Heart left ventricle (tissue), 16 donors: ENCODE measurements at places on chromosomes 2 and 18.
A peak's percentile ranks its signal among the peaks of the same experiment; 100 is the strongest.

DNA sequence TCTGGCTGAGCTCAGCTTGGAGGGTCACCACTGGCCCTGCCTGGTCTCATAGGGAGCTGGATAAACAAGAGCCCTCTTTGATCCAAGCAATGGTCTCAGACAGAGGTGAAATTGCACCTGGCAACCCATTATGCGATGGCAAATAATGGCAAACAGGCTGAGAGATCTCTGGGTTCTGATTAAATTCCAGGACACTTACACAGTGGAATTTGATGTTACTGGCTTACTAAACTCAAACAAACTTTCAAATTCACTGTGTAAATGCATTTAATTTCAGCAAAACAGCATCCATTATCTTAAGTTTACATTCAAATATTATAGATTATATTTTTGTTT lies 19.5 kb upstream of the STAT4 start:
- DNase-seq: no peak

GRCh38 chr2:96091711-96092572 lies 24.4 kb downstream of the ADRA2B start:
- peak; percentile 22 for DNase-seq

GRCh38 chr2:16739778-16740581 lies 74.3 kb upstream of the CYRIA start:
- DNase-seq: no peak

DNA sequence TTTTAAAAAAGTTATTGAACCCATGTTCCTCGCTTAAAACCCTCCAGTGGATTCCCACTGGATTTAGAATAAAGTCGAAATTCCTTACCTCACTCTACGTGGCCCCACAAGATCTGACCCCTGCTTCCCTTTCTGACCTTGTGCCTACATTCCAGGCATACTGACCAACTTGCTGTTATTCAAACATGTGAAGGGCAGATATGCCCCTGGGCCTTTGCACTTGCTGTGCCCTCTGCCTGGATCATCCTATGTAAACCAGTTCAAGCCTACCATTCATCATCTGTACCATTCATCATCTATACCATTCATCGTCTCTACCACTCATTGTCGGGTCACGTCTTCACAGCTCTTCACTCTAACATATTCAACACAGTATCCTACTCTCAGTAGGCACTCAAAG lies 41.3 kb upstream of the LPIN2 start:
- no peak for DNase-seq

DNA sequence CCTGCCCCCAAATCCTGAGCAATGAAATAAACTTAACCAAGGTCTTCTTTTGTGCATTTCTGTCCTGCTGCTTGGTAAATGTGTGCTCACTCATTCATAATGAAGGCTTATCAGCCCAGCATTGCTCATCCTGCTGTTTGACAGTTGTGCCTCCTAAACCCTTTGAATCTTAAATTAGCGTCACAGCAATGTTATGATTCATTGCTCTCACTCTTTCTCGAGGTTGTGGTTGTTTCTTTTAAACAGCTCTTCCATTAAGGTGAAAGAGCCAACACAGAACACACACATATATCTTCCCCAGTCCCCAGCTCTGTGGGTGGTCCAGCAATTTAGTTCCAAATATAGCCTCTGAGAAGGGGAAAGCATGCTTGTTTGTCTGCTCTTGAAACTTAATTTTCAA lies 84.0 kb downstream of the EVA1A start:
- DNase-seq: no peak

DNA sequence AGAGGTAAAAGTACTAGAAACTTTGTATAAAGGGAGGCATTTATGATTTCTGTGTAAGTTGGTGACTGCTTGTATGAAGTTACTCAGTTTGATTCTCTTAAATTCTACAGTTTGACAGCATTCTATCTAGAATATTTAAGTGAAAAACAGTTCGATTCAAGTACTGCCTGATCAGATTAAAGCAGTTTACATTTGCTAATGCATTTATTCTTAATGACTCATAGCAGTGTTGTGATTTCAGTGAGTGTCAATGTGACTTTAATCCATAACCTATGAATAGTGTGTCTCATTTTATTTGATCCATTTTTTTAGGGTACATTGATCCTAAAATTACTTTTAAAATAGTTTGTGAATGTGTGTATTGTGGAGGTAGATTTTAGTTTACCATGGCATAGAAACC lies 35.7 kb downstream of the WDR43 start:
- DNase-seq: no peak

GRCh38 chr2:47299555-47299954 lies 103.4 kb upstream of the MSH2 start:
- no peak for DNase-seq

DNA sequence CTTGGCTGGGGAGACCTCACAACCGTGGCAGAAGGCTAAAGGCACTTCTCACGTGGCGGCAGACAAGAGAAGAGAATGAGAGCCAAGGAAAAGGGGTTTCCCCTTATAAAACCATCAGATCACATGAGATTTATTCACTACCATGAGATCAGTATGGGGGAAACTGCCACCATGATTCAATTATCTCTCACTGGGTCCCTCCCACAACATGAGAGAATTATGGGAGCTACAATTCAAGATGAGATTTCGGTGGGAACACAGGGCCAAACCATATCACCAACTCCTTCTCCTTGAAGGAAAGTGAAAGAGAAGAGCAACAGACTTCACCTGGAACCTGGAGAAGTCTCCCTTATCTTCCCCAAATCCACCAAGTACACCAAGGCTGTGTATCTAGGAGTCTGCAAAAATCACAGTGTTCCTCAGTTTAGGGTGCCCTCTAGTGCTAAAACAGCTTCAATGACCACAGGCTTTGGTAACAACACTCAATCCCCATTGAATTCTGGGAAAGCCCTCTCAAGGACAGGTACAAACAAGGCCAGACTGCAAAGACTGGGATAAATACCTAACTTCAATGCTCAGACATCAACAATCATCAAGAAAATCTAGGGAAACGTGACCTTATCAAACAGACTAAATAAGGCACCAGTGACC lies 148.8 kb upstream of the SRD5A2 start:
- DNase-seq: no peak

- no peak for DNase-seq
These were observed 29.3 kb downstream of the ZC3H15 start for GRCh38 chr2:186515376-186515775.

- no peak for DNase-seq
These were observed 240.9 kb upstream of the APCDD1 start for GRCh38 chr18:10213526-10213925.

GRCh38 chr2:875687-876615 lies 74.7 kb upstream of the SNTG2 start:
- no peak for DNase-seq

DNA sequence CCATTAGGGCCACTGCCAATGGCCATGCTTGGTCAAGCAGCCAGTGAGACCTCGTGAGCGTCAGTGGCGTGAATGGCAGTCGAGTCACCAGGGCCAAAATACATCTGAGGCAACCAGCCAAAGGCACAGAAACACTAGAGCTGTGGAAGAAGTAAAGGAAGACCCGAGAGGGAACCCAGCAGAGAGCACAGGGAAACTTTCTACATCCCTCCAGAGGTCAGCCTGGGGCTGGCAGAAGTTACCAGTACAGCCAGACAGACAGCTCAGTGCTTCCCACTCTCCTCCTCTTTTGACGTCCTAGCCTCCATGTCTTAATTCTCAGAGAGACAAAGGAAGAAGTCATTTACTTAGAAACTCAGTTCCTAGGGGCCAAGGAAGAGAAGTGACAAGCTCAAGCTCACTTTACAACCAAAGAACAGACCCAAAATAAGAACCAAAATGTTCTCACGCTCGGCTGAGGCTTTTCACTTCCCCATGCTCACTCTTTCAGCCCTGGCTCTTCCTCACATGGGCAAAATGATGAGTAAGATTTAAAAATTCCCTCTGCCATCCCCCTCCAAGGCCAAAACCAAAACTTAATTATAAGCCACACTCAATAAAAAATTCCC lies 8.7 kb downstream of the CYRIA start:
- DNase-seq: no peak

GRCh38 chr18:78983512-78983911 lies 3.9 kb downstream of the SALL3 start:
- no peak for DNase-seq

DNA sequence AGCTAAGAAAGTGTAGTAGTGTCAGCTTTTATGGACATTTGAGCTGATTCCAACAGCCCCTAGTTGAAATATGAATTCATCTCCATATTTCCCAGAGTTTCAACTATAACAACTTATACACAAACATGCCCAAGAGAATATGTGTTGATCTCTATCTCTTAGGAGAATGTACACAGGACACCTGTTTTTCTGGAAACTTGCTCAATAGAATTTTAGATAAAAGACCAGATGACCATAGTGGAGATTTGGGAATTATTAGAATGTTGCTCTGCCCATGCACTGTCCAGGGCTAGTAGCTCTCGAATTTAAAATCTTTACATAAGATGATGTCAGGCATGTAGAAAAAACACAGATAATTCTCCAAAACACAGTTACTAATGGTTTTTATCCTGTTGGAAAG lies 162.3 kb upstream of the VRK2 start:
- DNase-seq: no peak

GRCh38 chr18:80252136-80252535 lies 4.8 kb upstream of the PARD6G start:
- no peak for DNase-seq

DNA sequence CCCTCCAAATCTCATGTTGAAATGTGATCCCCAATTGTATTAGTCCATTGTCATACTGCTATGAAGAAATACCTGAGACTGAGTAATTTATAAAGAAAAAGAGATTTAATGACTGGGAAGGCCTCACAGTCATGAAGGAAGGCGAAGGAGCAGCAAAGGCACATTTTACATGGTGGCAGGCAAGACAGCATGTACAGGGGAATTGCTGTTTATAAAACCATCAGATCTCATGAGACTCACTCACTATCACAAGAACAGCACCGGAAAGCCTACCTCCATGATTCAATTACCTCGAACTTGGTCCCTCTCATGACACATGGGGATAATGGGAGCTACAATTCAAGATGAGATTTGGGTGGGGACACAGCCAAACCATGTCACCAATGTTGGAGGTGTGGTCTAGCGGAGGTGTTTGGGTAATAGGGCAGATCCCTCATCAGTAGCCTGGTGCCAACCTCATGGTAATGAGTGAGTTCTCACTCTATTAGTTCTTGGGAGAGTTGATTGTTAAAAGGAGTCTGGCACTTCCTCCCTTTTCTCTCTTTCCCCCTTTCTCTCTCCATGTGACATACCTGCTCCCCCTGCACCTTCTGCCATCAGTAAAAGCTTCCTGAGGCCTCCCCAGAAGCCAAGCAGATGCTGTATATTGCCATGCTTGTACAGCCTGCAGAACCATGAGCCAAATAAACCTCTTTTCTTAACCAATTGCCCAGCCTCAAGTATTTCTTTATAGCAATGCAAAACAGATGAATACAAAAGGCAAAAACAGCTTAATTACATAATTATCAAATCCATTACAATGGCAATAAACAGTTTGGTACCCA lies 14.5 kb upstream of the FN1 start:
- no peak for DNase-seq

DNA sequence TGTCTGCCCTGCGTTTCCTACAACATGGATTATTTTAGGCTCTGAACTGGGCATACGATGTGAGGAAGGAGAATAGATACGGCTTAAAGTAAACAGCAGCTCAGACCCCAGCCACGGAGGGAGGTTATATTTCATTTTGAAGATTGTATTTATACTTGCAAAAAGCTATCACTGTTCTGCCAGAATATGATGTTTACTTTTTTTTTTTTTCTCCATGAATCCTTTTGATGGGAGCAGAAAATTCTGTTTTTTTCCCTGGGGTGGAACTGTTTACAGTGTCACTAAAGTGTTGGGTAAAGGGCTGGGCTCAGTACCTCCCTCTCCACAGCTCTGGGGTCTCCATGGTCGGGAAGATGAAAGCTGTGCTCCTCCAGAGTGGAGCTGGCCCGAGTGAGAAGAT lies 13.1 kb downstream of the PCARE start:
- no peak for DNase-seq

DNA sequence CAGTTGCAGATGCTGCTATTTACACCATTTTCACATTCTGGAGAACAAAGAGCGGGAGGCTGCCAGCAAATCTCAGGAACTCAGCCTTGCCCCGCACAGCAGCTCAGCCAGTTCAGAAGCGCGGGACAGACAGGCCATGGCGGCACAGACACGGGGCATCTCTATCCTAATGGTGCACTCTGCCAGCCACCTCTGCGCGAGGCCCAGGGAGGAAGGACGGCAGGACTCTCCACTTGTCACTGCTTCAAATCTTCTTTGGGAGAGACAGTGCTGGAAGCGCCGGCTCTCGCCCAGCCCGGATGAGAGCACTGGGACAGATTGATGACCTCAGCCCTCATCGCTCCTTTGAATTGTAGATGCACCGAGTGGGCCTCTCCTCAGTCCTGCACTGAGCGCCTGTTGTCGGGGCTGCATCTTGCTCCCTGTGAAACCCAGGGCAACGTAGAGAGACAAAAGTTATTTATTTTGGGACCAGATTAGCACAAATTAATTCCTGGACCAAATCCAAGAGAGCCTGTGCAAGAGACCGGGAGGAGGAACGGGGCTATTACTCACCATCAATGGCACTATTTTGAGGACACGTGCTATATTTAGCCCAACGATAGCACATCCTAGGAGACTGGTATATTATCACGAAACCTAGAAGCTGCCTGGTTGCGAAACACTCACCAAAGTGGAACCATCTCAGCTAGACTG lies 211.4 kb upstream of the SMIM21 start:
- peak; percentile 74 for DNase-seq

- no peak for DNase-seq
These were observed 50.7 kb downstream of the MYO7B start for GRCh38 chr2:127586136-127586535.

DNA sequence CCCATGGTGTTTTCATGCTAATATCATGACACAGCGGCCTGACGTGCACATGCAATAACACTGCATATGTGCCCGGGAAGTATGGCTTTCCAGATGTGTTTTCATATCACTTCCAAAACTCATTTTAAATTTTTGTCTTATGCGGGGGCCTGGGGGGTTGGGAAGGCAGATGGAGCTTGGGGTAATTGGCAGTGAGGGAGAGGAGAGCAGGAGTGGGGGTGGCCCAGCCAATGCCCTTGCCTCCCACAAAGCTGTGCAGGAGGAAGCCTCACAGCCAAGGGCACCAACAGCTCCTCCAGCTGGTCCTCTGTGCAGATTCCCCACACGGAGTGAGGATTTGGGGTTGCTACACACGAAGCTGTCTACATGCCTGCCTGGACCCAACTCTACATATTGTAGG lies 805.2 kb downstream of the GALR1 start:
- DNase-seq: no peak

- DNase-seq: no peak
These were observed 24.6 kb downstream of the DYTN start for GRCh38 chr2:206693399-206694137.

DNA sequence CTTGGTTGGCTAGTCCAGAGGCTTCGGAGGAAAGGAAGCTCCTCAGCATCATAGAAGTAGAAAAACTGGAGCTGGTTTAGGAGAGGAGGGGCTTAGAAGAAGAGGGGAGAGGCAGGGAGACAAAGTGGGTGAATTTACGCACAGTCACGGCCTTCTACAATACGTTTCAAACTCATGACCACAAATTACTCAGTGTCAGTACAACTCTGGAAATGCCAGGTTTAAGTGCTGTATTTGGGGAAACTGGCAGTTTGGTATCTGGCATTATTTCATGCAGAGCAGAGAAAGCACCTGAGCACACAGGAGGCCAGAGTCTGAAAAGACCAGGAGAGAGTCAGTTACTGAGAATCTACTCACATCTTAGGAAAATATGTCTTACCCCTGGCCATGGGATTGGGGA lies 55.4 kb downstream of the XRCC5 start:
- no peak for DNase-seq
